Transverse colon (tissue), 4 donors: ENCODE measurements at places on chromosomes 3 and 15.

- DNase-seq: no peak
These were observed 90.0 kb downstream of the FBLN2 start for GRCh38 chr3:13638927-13639326.

DNA sequence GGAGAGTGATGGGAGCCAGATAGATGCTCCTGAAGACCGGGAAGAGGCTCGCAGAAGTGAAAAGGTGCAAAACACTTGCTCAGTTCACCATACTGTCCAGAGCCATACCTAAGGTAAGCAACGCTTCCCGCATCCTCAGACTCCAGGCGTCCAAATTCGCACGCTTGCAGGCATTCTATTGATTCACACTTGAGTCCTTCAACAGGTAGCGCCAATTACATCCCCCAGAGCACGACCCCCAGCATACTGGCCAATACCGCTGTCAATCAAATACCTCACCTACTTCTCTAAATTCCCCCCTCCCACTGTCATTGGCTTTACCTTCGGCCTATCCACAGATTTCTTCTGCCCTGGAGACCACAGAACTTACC lies 361 bp upstream of the STXBP5L start:
- DNase-seq: no peak

- no peak for DNase-seq
These were observed 27.3 kb upstream of the UBE2E1 start for GRCh38 chr3:23778446-23778845.

DNA sequence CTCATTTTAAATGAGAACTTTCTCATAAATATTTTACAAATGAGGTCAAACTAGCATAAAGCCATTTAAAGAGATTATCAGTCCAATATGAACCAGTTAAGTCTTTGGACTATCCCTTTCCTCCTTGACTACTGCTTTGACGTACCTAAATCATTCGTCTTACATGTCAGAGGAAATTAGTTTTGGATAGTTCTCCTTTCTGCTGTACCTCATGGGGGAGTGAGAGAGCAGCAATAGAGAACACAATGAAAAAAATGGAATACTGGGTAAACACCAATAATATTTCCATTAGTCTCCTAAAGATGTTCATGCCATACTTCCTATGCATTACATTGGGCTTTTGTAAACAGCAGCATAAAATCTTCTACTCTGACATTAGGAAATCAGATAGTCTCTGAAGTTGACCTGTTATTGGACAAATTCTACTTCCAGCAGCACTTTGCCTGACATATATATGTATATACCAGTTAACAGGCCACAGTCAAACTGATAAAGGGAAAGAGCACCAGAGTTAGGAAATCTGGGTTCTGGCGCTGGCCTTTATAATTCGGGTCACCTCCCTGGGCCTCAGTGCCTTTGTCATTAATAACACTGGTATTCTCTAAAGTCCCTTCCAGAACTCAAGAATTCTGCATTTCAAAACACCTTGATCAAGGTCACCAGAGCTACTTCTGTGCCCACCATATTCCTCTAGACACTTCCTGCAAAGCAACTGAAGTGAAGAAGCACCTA lies 26.8 kb downstream of the TIMMDC1 start:
- DNase-seq: no peak

DNA sequence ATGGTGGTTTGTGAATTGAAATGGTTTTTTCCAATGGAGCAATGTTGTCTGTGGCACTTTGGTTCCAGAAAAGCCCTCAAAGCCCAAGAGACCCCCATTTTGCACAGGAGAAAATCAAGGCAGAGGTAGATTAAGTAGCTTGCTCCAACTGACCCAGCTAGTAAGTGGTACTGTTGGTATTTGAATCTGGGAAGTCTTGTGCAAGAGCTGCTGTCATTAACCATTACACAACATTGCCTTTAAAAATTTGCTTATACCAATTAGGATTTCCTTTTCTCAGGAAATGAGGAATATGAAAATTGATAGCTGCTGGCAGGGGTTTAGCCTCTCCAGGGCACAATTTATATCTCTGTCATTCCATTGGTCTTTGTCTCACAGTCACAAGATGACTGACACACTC lies 102.4 kb upstream of the UBE3A start:
- no peak for DNase-seq

DNA sequence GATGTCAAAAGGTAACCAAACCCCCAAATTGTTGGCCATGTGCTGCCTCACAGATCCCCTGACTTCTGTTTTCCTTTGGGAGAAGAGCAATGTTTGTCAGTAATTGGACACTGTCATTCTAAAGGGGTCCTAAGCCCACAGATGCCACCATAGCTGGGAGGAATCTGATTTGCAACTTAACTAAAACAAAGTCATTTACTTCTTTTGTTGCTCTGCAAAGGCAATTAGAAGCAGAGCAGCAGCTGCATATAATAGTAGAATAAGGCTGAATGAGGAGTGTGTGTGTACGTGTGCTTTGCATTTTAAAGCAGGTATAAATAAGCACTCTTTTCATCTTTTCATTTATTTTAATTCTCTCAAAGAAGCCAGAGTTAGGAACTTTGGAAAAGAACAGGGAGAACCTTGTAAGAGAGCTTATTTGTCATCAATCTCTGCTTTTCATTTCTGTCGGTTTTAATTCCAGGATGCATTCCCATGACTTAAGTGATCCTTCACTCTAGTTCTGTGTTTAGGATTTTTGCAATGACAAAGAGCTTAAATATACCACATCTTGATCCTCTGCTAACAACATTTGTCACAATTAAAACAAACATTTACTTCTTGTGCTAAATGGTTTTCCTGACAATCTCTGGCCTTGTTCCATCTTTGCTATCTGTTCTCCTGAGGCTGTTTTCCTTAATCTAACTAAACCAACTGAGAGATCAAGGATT lies 530.2 kb upstream of the CBLB start:
- DNase-seq: no peak

GRCh38 chr3:189871418-189871817 lies 240.2 kb downstream of the TP63 start:
- no peak for DNase-seq
